Naive thymus-derived CD8-positive, alpha-beta T cell (primary cell): ENCODE measurements at places on chromosomes 4 and X.

DNA sequence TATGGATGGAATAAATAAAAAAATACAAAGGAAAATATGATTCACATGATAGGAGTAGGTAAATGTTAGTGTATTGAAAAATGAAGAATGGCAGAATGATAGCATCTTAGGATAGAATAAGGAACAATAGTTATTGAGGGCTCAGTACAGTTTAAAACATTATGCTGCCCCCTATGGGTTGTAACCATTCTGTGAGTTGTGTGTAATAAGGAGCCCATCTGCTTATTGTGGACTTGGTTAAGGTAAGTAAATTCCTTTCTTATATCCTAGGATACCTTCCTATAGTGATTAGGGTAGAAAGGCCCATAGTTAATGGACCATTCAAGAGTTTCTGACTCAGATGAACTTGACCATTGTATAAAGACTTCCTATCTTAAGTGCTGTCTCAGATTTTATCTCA is 195.8 kb downstream of the PDHA2 start:
- H3K4me3 ChIP-seq: no peak overlapping the region
- no peaks in the 10 kb centered on the region for H3K27me3 ChIP-seq
- H3K36me3 ChIP-seq: no peaks in the 10 kb centered on the region

DNA sequence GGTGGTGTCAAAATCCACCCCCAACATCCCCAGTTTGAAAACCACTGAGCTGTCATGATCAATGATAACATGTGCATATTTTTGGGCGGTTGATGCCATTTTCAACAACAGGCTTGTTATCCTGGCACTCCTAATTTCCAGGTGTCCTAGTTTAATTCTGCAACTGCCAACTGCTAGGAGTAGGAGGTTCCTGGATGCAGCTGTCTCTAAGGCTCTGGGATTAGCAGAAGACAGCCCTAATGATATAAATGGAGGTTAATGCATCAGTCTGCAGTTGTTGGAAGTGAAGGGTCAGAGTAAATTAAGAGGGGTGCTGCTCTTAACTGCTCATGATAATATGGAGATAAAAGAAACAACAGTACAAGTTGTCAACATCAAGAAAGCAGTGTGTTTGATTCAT is 23.8 kb downstream of the ARFIP1 start:
- peaks cover 11% of the 10 kb centered on the region for H3K36me3 ChIP-seq
- DNase-seq: no peak
- H3K4me3 ChIP-seq: no peak overlapping the region

DNA sequence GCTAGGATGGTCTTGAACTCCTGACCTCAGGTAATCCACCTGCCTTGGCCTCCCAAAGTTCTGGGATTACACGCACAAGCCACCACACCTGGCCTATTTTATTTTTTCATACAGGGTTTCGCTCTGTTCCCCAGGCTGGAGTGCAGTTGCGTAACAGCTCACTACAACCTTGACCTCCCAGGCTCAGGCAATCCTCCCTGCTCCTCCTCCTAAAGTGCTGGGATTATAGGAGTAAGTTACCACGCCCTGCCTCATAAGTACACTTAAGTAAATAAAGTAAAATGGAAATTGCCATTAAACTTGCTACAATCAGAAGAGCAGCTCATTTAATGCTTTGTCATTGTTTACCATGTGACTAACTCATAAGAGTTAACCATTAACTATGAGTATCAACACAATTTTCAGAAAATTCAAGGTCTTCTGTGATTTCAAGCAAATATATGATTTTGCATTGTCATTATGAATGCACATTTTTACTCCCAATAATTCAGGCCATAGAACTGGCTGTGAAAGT is 12.3 kb downstream of the UGDH start:
- H3K27ac ChIP-seq: no peak overlapping the region
- H3K4me3 ChIP-seq: no peak overlapping the region
- no peaks in the 10 kb centered on the region for H3K27me3 ChIP-seq
- no peaks in the 10 kb centered on the region for H3K4me1 ChIP-seq
- no peak for DNase-seq
- peaks cover 10% of the 10 kb centered on the region for H3K36me3 ChIP-seq

- DNase-seq: no peak
- H3K36me3 ChIP-seq: peaks cover 6% of the 10 kb centered on the region
- H3K4me3 ChIP-seq: no peak overlapping the region
- no peaks in the 10 kb centered on the region for H3K4me1 ChIP-seq
- no peak overlapping the region for H3K27ac ChIP-seq
- no peaks in the 10 kb centered on the region for H3K27me3 ChIP-seq
Measured at GRCh38 chr4:94469221-94469784, 17.6 kb downstream of the PDLIM5 start.

GRCh38 chrX:115462406-115462805 is 98.6 kb upstream of the PLS3 start:
- H3K4me1 ChIP-seq: no peaks in the 10 kb centered on the region
- no peak overlapping the region for H3K4me3 ChIP-seq
- no peaks in the 10 kb centered on the region for H3K27me3 ChIP-seq

DNA sequence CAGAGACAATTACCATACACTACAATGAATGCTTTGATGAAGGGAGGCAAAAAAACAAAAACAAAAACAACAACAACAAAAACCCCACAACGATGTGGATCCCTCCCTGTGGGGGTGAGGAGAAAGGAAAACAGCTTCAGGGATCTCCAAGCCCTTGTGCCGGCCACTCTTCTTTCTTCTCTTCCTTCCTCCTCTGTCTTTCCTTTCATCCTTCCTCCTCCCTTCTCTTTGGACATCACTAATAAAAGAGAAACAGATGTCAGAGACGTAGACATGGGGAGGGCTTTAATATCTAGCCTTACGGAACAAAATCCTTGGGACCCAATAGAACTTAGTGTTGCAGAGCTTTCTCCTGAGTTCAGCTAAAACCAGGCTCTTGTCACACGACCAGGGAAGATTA is 18.8 kb upstream of the STX18 start:
- H3K4me3 ChIP-seq: no peak overlapping the region
- peaks cover 5% of the 10 kb centered on the region for H3K4me1 ChIP-seq
- no peak overlapping the region for H3K27ac ChIP-seq
- no peaks in the 10 kb centered on the region for H3K27me3 ChIP-seq
- peaks cover 5% of the 10 kb centered on the region for H3K36me3 ChIP-seq

- no peak overlapping the region for H3K27ac ChIP-seq
- no peaks in the 10 kb centered on the region for H3K36me3 ChIP-seq
- no peak overlapping the region for H3K4me3 ChIP-seq
- no peaks in the 10 kb centered on the region for H3K27me3 ChIP-seq
Measured at GRCh38 chr4:127102361-127102760, 530.4 kb upstream of the INTU start.

DNA sequence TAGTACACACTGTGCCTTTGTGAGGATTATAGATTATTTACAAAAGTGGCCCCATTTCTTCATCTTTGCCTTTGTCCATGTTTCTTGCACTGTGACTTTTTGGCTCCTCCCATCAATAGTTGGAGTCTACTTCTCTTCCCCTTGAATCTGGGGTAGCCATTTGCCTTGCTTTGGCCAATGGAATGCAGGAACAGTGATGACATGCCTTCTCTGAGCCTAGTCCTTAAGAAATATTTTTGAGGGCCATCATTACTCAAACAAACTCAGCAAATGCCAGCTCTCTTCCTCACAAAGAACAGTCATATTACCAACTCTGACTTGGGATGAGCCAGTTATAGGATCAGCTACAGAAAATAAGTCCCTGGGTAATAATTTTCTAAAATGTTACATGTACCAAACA is 189.6 kb downstream of the FRMPD4 start:
- no peak overlapping the region for H3K27ac ChIP-seq
- H3K4me1 ChIP-seq: no peaks in the 10 kb centered on the region
- no peak for DNase-seq

- peaks cover 11% of the 10 kb centered on the region for H3K27me3 ChIP-seq
- H3K36me3 ChIP-seq: no peaks in the 10 kb centered on the region
- no peak overlapping the region for H3K4me3 ChIP-seq
- no peak for DNase-seq
Measured at GRCh38 chr4:14566518-14566917, 435.8 kb upstream of the CPEB2 start.

DNA sequence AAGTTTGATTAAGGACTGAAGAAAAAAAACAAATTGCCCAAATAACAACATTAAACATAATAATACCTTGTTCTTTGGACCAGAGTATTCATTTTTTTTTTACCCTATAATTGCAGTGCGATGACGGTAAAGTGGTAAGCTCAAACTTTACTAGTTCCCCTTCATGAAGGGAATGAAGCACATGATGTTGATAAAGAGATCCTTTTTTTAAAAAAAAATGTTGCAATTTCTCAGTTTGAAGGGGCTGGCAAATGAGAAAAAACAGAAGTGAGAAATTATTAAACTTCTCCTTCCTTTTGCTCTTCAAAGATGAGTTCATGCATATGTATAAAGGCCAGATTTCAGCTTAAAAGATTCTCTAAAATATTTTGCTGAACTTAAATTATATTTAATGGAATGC is 231.7 kb downstream of the C4orf33 start:
- no peak overlapping the region for H3K4me3 ChIP-seq
- no peaks in the 10 kb centered on the region for H3K36me3 ChIP-seq
- H3K27me3 ChIP-seq: no peaks in the 10 kb centered on the region

GRCh38 chr4:85607624-85608023 is 132.7 kb downstream of the ARHGAP24 start:
- no peak for DNase-seq
- H3K4me3 ChIP-seq: no peak overlapping the region
- H3K4me1 ChIP-seq: no peaks in the 10 kb centered on the region
- no peaks in the 10 kb centered on the region for H3K27me3 ChIP-seq
- no peaks in the 10 kb centered on the region for H3K36me3 ChIP-seq

- H3K27ac ChIP-seq: no peak overlapping the region
- H3K4me1 ChIP-seq: peaks cover 5% of the 10 kb centered on the region
- no peaks in the 10 kb centered on the region for H3K27me3 ChIP-seq
- H3K36me3 ChIP-seq: peaks cover 2% of the 10 kb centered on the region
- H3K4me3 ChIP-seq: no peak overlapping the region
- no peak for DNase-seq
Measured at GRCh38 chrX:124268099-124268498, 64.4 kb upstream of the TEX13D start.

- no peak within 1 kb of the TSS for H3K4me3 ChIP-seq
- DNase-seq: no peak
- H3K27ac ChIP-seq: no peak within 1 kb of the TSS
- H3K27me3 ChIP-seq: peaks cover 29% of the 10 kb centered on the region
- peaks cover 6% of the 10 kb centered on the region for H3K4me1 ChIP-seq
- H3K36me3 ChIP-seq: no peaks in the 10 kb centered on the region
Measured at GRCh38 chr4:158172261-158173258, at the start of gene GASK1B. TSS of gene GASK1B (minus strand) at chr4:158173025. CDS start at chr4:158171375, 1,650 bp downstream.

GRCh38 chr4:124703154-124703553 is 9.4 kb downstream of the ANKRD50 start:
- H3K27me3 ChIP-seq: peaks cover 15% of the 10 kb centered on the region
- H3K36me3 ChIP-seq: no peaks in the 10 kb centered on the region
- DNase-seq: no peak
- no peaks in the 10 kb centered on the region for H3K4me1 ChIP-seq
- no peak overlapping the region for H3K4me3 ChIP-seq
- no peak overlapping the region for H3K27ac ChIP-seq

- no peaks in the 10 kb centered on the region for H3K4me1 ChIP-seq
- no peak overlapping the region for H3K27ac ChIP-seq
Measured at GRCh38 chr4:165312506-165312905, 15.0 kb upstream of the MSMO1 start.
